NCI-H1417 (cell line): ENCODE measurements at places on chromosomes 1 and 21.

- no peak for DNase-seq
These were observed 10.1 kb upstream of the GPR153 start for GRCh38 chr1:6271006-6271405.

GRCh38 chr1:203122159-203122558, 5.4 kb upstream of the ADORA1 start:
- DNase-seq, result no peak

DNA sequence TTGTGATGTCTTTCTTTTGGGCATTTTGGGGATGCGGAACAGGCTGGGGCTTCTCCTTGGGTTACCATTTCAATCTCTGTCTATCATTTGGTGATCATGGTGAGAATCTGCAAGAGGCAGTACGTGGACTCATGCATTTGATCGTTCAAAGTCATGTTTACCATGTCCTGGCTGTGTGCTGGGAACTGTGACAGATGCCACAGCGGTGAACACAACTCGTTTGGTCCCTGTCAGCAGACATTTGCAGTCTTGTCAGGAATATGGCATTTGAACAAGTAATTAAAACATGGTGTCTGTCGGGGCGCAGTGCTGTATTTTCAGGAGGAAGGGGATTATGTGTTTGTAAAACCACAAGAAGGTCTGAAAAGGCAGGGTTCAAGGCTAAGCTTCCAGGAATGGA, 103.3 kb upstream of the IGSF21 start:
- DNase-seq, result no peak

GRCh38 chr1:157135070-157135469, 3.1 kb downstream of the ETV3 start:
- DNase-seq, result no peak

DNA sequence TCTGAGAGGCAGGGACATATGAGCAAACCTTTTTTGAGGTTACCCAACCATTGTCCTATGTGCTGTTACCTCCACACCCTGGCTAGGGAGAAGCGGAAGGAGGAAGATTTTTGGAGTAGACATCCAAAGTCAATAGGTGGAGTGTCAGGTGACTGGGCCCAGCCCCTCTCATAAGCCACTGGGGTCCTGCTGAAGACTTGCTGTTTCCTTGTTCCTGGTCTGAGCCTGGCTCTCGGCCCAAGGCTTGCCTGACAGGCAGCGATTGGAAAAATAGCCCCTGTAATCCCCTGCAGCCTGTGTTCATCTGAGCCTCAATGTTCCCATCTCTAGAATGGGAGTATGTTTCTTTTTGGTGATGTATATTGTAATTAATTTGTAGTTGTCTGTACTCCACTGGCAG, 6.9 kb upstream of the PIGR start:
- DNase-seq, result no peak

DNA sequence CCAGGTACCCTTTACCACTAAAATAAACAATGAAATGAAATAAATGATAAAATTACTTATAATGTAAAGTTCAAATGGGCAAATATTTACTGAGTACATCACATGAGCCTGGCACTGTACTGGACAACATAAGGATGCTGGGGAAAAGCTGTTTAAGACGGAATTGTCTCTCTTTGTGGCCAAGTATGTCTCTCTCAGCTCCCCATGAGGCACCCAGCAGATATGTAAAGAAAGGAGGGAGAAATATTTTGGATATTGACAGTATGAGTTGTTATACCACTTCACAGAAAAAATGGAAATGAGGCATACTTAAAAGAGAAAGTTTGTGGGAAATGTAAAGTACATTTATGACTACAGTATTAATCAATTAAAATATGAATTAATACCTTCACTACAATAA, 1.0 kb upstream of the TNFSF4 start:
- DNase-seq, result no peak

GRCh38 chr1:117290890-117291289, 76.4 kb upstream of the MAN1A2 start:
- no peak for DNase-seq

DNA sequence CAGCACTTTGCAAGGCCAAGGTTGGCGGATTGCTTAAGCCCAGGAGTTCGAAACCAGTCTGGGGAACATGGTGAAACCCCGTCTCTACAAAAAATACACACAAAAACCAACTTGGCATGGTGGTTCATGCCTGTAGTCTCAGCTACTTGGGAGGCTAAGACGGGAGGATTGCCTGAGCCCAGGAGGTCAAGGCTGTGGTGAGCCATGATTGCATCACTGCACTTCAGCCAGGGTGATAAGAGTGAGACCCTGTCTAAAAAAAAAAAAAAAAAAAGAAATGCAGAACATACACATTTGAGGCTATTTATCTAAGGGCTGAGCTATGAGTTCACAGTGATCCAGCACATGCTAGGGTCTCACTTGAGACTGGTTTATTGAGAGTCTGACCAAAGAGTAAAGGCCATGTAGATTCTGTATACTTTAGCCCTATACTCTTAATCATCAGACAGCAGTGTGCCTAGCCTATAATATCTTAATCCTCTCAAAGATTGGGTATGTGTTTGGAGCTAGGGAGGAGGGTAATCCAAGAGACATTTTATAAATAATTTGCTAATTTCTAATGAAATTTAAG, 23.9 kb downstream of the RNF2 start:
- no peak for DNase-seq

GRCh38 chr1:201745023-201745422, 83.9 kb upstream of the IPO9 start:
- no peak for DNase-seq

DNA sequence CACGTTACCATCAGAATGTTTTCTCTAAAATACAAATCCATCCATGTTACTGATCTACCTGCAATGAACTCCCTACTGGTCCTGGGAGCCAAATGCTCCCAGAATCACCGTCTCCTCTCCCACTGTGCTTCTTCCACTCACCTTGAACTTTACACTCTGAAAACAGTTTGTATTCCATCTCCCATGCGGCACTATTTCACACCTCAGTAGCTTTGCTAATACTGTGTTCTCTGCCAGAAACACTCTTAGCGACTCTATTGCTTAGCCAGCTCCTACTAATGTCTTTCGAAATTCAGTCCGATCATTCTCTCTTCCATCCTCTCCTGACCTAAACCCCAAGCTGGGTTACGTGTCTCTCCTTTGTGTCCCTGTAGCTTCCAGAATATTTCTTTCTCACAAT, 284.4 kb upstream of the DUSP10 start:
- DNase-seq, result no peak

DNA sequence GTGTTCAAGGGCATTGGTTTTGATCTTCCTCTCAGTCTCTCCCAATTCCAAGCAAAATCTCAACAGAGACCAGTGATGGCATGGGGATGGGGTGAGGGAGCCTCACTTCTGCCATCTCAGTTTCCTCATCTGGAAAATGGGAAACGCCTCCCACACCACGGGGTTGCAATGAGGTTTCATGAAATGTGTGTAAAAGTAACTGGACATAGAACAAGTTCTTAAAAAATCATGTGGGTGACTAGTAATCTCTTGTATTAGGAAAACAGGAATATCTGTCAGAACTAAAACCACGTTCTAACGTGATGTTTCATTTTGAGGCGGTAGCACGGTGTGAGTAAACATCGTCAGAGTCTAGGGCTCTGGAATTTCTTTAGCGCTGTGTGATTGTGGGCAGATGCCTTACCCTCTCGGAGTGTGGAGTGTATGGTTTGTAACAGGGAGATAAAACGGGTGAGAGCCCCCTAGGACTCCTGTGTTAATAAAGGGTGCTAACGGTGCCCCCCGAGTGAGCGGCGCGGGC, 55.5 kb upstream of the DNAJC6 start:
- DNase-seq, result no peak

DNA sequence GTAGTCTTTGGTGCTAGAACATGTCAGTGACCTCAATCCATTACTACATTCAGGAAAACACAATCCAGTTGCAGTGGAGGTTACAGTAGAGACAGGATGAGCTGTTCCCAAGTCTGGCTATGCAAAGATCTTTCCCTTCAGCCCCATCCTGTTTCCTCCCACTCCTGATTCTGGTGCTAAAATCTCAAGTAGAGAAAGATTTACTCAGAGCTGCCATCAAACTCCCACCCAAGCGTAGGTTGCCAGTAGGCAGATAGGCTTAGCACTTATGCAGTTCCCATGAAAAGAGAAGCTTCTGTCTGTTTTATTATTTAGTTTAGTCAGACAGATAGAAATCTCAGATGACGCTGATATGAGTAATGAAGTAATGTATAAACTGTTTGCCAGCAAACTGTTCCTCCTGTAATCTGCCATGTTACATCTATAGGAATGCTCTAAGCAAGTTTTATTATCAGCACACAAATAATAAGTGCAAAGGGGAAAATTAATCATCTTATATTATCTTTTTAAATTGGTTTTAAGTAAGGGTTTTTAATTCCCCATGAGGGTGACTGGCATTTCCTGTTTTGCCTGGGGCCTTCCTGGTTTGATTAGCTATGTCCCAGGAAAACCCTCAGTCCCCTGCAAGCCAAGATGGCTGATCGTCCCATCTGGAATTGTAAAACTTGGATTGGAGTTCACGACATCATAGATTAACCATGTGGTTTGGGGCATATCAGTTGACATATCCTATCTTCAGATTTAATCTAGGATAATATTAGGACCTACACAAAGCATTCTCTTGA, 188.3 kb upstream of the PALMD start:
- DNase-seq, result no peak

GRCh38 chr1:204453141-204453772, 41.3 kb downstream of the PIK3C2B start:
- peak; percentile 54 for DNase-seq

DNA sequence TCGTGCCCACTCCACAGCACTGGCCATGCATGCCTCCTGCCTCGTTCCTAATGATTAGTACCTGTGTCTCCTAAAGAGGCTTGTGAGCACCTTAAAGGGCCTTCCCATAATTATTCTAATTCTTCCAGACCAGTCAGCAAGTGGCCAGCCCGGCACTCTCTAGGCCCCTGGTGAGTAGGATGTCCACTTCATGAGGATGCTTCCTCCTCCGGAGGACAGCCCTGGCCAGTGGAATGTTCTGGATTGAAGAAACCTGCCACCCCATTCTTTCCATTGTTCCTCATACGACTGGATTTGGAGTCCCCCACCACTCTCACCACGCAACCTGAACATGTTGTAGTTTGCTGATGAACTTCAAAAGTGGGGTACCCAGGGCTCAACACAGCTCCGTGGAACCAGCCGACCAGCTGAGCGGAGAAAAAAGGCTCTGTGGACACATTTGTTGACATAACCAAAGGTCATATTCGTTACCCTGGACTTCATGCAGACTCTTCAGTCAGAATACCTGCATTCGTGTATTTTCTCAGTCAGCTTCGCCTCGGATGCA, 46.7 kb upstream of the LBR start:
- DNase-seq, result no peak

GRCh38 chr1:55789466-55789865, 574.3 kb upstream of the USP24 start:
- DNase-seq, result no peak

GRCh38 chr1:24437631-24438396, 22.2 kb downstream of the NIPAL3 start:
- no peak for DNase-seq
